ENCODE measurements at places on chromosomes 4 and X.

- DNase-seq = peak; percentile 37
These were observed 108.0 kb downstream of the ITM2A start for GRCh38 chrX:79259073-79259689.

GRCh38 chrX:18931972-18932371, 51.9 kb downstream of the PHKA2 start:
- DNase-seq = no peak

GRCh38 chr4:4856071-4857000, 3.1 kb upstream of the MSX1 start:
- DNase-seq = no peak

DNA sequence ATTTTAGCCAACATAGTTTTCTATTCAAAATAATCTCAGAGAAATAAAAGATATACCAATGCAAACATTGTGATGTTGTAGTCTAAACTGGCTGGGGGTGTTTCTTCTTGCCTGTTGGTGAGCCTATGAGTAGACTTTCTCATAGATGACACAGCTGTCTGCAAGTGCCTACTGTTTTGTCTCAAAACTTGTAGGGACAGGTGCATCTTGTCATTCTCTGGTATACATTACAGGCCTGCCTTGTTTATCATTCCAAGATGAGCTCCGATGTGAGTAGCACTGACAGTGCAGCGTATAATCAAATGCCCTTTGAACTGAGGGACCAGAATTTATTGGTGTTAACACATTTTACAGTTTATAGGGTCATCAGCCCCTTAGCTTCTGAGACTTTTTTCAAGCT, 353.8 kb downstream of the PRDM5 start:
- no peak for DNase-seq

GRCh38 chrX:142663330-142664095, 362.2 kb upstream of the SPANXN4 start:
- no peak for DNase-seq

Data from effector CD4-positive, alpha-beta T cell (primary cell).